Substantia nigra (tissue), 51 donors: ENCODE measurements at places on chromosomes 7 and 10.

DNA sequence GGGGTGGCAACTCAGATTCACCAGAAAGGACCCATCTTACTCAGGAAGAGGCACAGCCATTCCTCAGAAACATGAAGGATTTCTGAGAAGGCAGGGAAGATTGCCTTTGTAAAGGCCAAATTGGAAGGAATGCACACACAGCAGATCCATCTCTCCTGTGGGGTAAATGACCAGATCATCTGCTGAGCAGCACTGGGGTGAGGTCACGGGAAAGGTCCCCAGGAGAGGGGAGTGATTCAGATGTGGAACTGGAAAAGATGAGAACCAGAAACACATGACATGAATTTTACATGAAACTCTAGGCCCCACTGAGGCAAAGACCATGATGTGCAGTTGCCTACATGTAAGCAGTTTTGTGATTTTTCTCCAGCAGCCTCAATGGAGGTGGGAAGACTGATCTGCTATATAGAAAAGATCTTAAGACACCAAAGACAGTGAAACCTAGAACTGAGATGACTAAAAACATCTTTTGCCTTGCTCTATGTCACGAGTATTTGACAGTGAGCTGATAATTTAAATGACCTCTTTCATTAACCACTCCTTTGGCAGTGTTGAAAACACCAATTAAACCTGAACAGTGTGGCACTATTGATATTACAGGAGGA is 91.6 kb downstream of the AMPH start:
- no peak for DNase-seq

DNA sequence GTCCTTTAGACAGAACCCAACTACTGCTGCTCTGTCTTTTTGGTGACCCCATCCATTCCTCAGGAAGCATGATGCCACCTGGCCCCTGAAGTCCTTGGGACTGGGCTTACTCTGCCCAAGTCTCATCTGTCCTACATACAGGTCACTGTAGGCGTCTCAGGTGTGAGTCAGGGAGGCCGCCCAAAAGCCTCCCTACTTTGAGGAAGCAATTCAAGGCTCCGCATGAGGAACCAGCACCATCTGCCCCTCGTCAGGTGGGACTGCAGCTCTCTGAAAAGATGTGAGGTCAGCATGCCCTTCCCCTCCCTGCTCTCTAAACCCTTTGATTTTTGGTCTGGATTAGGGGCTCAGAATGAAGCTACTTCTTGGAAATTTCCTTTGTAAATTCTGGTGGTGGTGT is 354.8 kb downstream of the CXCL12 start:
- DNase-seq: no peak

DNA sequence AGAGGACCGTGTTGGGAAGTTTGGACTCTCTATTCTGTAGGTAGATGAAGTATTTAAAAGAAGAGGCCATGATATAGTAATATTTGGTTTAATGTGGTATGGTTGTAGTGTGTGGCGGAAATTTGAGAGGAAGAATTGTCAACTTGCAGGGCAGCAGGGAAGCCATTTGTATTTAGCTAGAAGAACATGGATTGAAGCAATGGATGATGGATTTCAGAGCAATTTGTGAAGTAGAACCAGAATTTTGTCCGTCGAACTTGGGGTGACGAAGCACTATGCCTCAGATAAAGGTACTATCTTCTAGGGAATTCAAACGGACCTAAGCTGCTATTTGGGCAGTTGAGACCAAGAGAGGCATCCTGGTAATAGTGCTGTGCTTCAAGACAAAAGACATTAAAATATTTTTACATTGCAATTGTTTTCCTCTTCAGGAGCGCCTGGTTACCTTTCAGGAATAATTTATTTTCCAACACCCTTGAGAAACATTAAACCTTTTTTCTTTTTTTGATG is 615 bp upstream of the WBP1L start:
- no peak for DNase-seq

DNA sequence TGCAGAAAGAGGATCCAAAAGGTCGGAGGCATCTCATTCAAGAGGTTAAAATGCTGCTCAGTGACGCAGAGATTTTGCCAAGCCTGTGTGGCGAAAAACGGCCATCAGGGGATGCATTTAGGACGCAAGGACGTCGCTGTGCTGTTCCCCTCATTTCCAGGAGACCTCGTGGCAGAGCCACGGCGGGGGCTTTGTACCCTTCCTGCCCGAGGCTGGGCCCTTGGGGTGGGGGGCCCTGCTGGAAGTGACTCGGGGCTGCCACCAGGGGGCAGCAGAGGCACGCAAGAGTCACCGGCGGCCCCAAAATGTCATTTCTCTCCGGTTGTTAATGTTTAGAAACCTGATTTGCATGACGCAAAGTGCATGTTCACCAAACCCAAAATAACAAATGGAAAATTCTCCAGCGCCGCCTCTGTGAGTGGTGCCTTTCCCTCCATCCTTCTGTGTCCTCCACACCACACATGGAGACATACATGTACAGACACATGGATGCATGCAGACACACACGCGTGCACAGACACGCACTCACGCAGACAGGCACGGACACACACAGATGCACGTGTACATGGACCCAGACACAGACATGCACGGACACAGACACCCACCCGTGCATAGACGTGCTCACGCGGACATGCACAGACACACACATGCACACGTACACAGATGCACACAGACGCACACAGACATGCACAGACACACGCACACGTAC is 51.0 kb upstream of the NKX6-2 start:
- peak; percentile 26 for DNase-seq

GRCh38 chr10:124612611-124613498 is 131.3 kb downstream of the FAM53B start:
- DNase-seq: no peak

GRCh38 chr10:60534761-60535389 is 145.2 kb upstream of the ANK3 start:
- no peak for DNase-seq

DNA sequence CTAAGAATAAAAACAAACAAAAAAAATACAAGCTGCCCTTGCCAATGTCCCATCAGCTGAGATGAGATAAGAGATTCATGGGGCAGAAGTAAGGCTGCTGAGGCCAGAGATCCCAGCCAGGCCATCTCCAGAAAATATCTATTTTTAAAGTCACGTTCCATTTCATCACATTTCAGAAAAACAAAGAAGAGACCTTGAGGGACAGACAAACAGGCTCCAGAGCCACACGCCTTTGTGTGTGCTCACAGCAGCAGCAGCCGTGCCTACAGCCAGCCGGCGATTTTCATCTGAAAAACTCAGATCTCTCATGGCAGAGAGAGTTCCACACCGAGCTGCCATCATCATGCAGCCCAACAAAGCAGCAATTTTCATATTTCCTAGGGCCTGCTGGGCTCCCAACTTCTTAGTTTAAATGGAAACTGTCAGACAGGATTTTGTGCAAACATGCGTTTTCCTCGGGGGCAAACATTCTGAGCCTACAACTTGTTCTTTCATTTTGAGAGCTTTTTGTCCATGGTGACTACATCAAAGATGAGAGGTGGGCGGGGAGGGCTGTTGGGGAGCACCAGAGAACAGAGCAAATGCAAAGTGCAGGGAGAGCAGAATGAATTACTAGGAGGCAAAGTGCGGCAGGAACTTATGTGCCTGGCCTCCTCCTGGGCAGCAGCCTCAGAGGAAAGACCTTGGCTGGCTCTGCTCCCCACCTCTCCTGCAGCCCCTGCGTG is 38.8 kb downstream of the DLG5 start:
- no peak for DNase-seq

- no peak for DNase-seq
Observed at GRCh38 chr7:22333680-22334141, 23.2 kb downstream of the RAPGEF5 start.

DNA sequence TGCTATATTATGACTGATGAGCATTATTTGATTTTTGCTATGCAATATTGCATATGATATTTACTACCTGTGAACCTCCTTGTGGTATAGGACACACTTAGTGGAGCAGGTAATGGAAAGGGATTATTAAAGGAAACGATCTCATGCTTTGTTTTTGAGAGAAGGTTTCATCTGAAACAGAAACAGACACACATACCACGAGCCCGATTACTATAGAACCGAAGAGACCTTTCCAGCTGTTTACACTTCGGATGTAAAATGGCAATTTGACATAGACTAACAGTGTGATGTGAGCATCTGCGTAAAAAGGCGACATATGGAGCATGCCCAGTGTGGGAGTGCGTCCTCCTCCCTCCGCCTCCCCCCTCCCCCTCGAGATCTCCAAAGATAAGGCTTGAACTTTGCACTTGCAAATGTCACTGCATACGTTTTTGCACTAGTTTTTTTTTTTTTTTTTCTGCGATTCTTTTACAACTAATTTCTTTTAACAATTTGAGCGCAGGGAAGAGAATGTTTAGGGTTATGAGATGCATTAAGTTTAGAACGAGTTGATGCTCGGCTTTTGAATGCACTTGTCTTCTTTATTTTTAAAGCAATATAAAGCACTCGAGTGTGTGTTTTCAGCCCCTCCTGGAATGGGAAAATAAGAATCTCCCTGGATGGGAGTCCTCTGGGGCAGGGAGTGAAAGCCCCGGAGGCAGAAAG is 251.0 kb downstream of the NSUN6 start:
- DNase-seq: no peak

GRCh38 chr7:75646571-75647102 is 92.1 kb downstream of the HIP1 start:
- no peak for DNase-seq

GRCh38 chr7:89908736-89909135 is 245.5 kb upstream of the STEAP1 start:
- no peak for DNase-seq

DNA sequence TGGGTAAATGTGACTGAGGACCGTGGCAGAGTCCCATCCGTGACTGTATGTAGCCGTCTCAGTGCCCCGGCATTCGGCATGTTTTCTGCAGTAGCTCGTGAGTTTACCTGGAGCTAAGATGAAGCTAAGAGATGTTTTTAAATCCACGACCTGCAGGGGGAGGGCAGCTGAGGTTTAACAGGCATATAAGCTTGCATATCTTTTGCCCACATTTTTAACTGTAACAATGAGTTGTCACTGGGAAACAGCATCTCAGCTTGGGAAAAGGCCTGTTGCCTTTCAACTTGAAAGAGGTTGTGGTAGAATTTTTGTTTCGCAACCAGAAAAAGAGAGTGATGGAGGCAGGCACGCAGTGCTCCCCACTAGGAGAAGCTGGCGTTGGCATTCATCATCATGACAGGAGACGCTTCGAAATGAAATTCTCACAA is 77.7 kb downstream of the CELF2 start:
- no peak for DNase-seq

DNA sequence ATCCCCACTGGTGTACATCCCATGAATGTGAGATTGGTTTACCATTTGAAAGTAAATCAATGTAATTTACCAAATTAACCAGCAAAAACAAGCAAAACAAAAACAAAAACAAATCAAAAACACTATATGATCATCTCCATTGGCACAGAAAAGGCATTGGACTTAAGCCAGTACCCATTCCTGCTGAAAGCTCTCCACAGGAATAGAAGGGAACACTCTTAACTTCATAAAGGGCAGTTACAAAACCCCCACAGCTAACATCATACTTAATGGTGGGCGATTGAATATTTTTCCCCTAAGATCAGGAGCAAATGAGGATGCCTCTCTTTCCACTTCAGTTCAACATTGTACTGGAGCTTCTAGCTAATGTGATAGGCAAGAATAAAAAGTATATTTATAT is 34.1 kb downstream of the PRKG1 start:
- no peak for DNase-seq

GRCh38 chr7:431658-432111 is 88.0 kb downstream of the PDGFA start:
- DNase-seq: peak; percentile 49

- no peak for DNase-seq
Observed at GRCh38 chr7:102944241-102944640, 31.4 kb downstream of the LRRC17 start.

DNA sequence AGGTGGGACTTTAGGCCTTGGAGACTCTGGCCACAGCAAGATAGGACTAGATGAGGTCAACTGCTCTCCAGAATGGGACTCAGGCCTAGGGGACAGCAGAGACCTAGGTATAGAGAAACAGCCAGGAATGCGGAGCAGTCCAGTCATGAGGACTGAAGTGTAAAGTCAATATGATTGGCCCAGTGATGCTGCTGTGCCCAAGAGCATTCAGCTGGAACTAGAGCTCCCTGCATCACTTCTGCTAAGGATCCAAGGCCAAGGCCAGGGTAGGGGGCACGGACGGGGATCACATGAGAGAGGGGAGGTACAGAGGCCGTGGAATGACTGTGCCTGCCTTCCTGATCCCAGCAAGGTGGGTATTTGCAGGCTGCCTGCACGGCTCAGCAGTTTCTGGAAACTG is 237.9 kb downstream of the FRMD4A start:
- DNase-seq: no peak

DNA sequence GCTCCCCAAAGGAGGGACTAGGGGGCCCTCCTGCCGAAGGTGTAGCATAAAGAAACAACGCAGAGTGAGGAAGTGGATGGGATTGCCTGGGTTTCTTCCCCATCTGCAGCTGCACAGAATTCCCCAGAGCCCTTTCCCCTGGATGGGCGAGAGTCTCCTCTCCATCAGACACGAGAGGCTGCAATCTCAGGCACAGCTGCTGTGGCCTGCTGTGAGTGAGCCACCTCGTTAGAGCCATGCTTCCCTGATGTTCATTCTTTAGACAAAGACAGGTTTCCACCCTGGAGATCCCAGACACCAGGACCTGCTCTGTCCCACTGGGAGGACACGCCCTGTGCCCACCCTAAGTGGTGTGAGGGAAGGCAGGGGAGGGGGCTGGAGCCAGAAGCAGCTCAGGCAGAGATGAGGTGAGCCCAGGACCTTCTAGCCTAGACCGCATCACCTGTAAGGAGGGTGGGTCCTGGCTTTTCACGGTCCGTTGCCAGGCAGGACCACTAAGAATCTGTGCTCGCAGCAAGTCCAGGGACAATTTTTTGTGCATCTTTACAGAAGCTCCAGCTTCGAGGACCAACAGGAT is 268.6 kb upstream of the TCERG1L start:
- DNase-seq: no peak

GRCh38 chr7:156305351-156305750 is 335.2 kb upstream of the RNF32 start:
- DNase-seq: no peak

DNA sequence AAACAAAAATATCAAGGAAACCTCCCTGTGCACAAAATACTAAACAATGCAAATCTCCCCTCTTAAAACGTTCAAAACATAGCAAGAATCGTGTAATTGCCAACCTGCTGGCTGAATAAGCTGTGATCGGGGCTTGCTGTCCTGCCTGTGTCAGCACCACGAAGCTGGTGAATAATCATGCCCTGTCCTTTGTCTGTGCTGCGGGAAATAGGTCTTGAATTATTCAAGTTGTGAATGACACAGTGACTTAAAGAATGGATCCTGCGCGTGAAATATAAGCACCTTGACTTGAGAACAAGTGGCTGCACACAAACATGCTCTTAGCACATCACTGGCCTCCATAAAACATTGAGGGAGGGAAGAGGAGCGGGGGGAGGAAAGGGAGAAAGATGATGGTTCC is 130.2 kb downstream of the OAT start:
- DNase-seq: no peak

DNA sequence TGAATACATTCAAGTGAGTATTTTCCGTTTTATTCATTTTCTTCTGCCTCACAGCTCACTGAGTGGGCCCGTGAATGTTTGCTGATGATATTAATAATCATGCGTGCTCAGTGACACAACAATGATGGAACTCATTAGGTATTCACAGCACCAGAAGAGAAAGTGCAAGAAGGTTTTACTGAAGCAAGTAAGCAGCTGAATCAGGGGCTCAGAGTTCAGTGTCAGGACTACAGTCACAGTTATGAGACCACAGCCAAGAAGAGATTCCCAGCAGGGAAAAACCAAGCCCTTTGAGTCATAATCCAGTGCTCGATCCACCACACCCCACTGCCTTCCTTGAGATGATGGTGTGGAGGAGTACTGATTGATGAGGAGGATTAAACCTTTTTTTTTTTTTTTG is 247.4 kb downstream of the KIAA1217 start:
- DNase-seq: no peak

- no peak for DNase-seq
Observed at GRCh38 chr7:4612939-4613841, 68.9 kb upstream of the FOXK1 start.
